ENCODE measurements at places on chromosomes 12 and 14.

- peak; percentile 42 for DNase-seq
Measured at GRCh38 chr12:5201554-5202218, 158.0 kb downstream of the KCNA5 start.

DNA sequence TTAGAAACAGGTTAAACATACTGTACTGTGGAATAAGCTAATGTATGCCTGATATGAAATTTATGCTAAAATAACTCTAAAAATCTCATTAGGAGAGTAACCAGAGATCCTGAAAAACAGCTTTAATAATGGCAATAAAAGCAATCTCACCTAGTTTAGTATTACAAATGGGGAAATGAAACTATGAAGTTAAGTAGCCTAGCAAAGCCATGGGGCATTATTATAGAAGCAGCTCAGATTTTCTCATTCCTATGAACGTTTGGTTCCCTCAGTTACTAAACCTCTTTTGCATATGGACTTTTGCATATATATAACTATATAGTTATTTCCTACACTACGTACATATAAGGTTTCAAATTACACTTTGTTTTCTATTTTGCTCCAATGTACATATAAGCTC, 25.0 kb upstream of the APPL2 start:
- DNase-seq, result no peak

DNA sequence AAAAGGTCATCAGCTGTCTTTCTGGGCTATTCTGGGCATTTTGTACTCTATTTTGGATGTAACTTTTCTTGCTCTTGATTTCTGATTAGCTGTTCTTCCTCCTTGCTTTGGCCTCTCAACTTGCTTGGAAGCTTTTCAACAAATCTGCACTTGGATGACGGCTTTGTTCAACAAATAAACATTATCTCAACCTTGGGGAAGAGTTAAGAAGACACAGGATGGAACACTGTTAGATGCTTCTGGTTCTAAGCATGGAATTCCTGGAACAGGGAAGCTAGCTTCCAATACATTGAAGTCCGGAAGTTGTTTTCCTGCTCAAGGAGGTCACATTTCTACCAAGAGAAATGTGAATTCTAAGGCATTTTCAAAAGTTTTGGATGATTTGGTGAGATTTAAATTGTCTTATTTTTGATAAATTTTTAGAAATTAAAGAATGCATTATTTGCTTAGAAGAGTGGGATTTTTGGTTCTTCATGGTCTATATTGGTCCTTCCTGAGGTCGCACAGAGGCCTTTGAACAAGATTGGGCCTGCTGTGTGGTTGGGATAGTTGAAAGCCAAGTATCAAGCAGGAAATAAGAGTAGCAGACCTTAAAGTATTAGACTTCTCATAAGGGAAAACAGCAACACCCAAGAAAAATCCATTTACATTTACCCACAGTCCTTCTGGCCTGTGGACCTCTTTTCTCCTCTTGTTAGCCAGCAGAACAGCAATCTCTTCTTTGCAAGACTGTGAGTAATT, 59.2 kb downstream of the PPFIBP1 start:
- no peak for DNase-seq

GRCh38 chr14:34174973-34175372, 224.1 kb upstream of the EGLN3 start:
- DNase-seq, result no peak

- DNase-seq, result peak; percentile 72
Measured at GRCh38 chr14:54486685-54487084, 2.1 kb downstream of the GMFB start.

DNA sequence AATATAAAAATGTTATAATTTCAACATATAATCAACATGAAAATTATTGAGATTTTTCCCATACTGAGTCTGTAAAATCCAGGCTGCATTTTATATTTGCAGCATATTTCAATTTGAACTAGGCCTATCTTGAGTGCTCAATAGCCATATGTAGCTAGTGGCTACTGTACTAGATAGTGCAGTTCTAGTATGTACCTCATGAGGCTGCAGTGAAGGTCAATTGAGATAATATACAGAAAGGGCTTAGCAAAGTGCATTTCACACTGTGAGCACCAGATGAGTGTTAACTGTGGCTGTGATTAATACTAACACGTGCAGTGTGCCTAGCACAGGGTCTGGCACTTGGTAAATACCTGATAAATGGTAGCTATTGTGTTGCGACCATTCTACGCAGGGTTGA, 5.4 kb upstream of the SLC22A17 start:
- no peak for DNase-seq

GRCh38 chr12:94745562-94745961, 95.2 kb upstream of the TMCC3 start:
- no peak for DNase-seq

DNA sequence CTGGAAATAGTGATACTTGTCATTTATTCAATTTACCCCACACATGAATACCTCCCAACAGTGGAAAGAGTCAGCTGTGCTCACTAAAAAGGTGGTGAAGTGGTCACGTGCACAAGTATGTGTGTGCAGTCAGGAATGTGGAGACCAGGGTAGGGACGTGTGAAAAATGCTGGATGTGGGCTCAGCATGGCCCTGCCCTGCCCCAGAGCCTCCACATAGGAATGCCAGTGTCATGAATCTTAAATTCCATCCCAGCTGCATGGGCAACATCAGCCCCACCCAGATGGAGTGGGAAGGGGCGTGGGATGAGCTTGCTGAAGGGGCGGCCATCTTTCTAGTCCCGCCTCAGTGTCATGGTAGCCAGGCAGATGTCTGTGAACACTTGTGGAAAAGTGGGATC, 87.7 kb downstream of the C12orf75 start:
- DNase-seq, result no peak

DNA sequence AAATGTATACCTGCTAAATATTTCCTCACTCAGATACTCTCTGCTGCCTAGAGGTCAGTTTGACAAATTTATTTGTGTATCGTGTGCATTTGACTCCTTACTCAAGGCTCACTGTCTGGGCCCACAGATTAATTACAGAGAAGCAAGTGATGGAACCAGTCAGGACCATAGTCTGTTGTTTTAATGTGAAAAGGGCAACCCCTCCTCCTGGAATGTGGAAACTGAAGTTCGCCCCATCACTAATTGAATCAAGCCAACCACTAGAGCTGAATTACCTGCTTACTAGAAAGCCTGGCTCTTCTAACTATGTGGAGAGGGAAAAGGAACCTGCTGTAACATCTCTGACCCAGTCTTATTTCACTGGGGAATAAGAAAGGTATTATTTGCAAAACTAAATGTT, 199.9 kb upstream of the KRR1 start:
- no peak for DNase-seq

DNA sequence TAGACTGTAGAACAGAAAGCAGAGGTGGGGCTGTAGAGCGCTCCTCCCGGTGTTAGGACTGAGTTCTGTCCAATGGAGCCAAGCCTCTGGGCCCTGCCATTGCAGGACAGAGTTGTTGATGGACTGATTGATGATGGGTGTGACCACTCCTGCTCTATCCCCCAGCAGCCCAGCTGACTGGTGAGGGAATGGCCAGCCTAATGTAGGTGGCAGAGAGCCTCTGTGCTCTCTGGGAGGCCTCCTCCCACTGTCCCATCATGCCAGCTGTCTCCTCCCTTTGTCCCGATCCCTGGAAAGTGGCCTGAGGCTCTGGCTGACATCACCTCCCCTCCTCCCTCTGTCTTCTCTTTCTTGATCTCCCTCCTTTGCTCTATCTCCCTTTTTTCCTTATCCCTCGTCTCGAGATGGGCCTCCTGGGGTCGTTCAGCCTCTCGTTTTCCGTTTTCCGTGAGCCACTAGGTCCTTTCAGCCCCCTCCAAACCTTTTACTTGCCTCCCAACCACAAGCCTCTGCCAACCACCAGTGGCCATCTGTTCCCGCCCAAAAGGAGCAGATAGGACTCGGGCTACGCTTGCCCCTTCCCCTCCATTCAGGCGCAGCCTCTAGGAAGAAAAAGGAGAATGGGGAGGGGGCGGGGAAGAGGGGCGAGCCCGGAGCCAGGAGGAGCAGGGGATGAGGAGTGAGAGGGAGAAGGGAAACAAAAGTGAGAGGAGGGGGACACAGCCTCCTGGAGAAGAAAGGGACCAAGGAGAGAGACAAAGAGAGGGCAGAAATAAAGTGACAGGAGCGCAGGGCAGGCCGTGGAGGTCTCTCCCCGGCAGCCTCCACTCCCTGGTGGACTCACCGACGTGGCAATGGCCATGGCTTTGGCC, 572 bp downstream of the EFS start:
- DNase-seq, result no peak

GRCh38 chr14:68404146-68404527, 388.7 kb downstream of the ZFP36L1 start:
- no peak for DNase-seq

DNA sequence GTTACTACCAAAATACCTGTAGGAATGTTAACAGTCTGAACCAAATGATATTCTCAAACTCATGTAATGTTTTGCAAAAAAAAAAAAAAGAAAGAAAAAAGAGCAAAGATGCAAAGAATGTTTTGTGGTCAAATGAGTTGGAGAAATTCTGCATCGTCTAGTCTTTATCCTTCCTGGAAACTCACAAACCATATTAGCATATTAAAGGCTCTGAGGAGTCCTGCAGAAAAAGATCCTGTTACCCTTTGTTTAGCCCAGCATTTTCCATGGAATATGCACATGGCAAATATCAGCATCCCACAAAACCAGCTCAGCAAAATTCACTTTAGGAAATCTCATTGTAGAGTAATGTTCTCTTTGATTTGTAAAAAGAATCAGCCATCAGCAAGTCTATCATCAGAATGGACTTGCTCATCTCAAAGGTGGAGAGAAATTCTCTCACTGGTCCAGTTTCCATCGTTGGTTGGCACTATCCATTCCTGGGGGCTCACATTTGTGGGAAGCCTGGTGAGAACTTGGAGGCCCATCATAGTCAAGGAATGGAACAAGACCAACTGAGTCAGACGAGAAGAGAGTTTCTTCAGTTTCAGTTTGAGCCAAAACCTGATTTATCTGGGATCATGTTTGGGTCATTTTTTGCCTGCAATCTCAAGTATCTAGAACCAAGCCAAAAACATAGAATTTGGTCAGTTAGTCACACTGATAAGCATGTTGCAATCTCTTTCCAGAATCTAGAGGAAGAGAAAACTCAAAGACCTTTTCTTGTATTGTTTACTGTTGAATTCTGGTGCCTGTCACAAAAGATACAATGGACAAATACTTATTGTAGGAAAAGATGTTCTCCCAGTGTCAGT, 129.8 kb downstream of the TBX5 start:
- no peak for DNase-seq

DNA sequence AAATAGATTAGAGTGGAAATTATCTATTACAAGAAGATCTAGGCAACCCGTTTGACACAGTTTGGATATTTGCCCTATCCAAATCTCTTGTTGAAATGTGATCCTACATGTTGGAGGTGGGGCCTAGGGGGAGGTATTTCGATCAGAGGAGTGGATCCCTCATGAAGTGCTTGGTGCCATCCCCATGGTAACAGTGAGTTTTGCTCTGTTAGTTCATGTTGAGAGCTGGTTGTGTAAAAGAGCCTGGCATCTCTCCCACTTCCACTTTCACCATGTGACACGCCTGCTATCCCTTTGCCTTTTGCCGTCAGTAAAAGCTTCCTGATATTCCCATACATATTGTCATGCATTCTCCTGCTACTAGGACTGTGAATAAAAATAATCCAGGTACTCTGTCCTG, 66.4 kb upstream of the FLRT2 start:
- DNase-seq, result no peak

DNA sequence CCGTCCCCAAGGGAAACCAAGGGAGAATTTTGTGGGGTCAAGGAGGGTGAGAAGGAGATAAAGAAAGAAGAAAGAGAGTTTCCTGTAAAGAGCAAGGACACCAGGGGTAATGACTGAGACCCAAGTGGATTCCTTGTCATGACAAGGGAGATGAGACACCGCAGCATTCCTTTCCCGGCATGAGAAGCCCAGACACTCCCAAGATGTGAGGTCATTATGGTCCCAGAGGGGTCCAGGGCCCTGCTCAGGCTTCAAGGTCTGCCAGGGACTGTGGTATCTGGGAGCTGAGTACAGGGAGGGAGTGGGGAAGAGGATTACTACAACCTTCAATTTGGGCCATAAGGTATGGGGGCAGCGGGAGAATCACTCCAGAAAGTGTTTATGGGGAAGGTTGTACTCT, 58.1 kb downstream of the SPTB start:
- no peak for DNase-seq

- no peak for DNase-seq
Measured at GRCh38 chr12:53402871-53403270, 20.8 kb upstream of the AMHR2 start.

DNA sequence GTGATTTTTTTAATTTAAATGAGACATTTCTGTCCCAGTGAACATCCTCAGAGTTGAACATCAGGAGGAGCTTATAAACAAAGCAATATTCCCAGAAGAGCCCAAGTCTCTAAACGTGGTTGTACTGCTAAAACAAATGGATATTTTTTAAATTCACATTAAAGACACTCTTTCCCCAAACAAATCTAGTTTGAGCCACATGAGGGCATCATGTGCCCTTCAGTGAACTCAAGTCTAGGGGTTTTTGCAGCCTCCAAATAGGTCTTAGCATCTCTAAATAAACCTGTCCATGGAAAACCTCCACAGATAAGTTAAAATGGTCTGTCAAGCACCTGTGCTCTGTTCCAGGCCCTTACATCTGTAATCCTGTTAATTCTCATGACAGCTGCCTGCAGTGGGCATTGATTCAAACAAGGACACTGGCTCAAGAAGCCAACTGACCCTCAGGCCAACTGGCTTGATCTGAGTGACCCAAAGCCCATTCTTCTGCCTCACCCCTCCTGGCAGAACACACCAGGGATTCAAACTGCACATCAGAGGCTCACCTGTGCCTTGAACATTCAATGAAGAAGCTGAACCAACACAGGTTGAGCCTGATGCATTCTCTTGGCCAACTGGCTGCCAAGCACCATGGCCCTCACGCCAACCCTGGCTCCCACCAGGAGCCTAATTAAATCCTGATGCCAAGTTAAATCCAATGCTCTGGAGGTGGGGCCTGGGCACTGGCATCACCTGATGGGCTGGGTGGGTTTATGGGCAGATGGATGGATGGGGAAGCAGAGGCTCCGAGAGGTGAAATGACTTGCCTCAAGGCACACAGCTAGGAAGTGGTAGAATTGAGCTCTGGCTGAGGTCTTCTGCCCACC, 8.6 kb downstream of the ISCU start:
- peak; percentile 72 for DNase-seq

GRCh38 chr12:25583545-25583944, 30.5 kb upstream of the LMNTD1 start:
- DNase-seq, result peak; percentile 35

DNA sequence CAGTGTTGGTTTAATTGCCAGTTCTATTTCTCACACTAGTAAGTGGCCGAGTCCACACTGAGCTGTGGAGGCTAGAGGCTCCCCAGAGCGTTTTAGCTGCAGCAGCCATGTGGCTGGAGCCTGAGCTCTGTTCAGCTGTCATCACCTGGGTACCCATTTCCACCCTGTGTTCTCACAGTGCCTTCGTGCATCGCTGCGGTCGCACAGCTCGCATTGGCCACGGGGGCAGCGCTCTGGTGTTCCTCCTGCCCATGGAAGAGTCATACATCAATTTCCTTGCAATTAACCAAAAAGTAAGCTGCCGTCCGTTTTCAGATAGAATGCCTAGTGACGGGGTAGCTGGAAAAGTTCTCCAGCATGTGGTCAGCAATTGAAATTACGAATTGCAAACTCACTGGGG, 15.7 kb downstream of the DDX55 start:
- DNase-seq, result no peak
